ENCODE measurements at places on chromosomes 2 and 18.

GRCh38 chr2:133986081-133986837 is 267.6 kb upstream of the MGAT5 start:
- DNase-seq: no peak

- no peak for DNase-seq
These were observed 459.9 kb downstream of the PIK3C3 start for GRCh38 chr18:42414756-42415454.

GRCh38 chr18:59512025-59512755 is 153.1 kb upstream of the LMAN1 start:
- DNase-seq: peak; percentile 60

DNA sequence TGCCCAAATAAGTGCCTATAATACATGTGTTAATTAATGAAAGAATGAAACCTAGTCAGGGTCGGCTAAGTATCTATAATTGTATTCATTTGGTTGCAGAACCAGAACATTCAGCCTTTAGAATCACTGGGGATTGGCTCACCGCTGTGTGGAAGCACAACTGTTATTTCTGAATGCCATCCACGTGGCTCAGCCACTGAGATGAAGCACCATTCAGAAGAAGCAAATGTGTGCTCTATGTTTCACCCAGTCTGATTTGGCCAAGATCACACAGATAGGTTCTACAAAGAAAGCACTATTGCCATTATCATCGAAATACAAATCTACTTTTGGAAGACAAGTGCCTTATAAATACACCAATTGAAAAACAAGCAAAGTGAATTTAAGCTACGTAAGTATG is 30.6 kb upstream of the SPOPL start:
- DNase-seq: no peak

GRCh38 chr2:115484983-115485382 is 1042.5 kb downstream of the DPP10 start:
- DNase-seq: no peak

GRCh38 chr2:62461707-62462106 is 44.3 kb downstream of the TMEM17 start:
- DNase-seq: no peak

DNA sequence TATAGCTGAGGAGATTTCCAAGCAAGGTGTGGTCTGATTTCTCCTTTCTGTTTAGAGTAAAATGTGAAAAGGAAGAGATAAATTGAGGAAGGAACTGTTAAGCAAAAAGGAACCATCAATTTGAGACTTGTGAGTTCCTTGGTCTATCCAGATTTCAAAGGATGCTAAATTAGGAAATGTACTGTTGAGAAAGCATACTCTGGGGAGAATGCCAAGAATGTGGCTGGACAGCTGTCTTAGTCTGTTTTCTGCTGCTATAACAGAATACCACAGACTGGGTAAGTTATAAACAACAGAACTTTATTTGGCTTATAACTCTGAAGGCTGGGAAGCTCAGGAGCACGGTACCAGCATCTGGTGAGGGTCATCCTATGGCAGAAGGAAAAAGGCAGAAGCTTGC is 1097.2 kb downstream of the TDRD15 start:
- DNase-seq: no peak

GRCh38 chr18:26543373-26543772 is 5.0 kb downstream of the KCTD1 start:
- no peak for DNase-seq

- DNase-seq: no peak
These were observed 304.7 kb downstream of the TCF4 start for GRCh38 chr18:55283309-55283708.

DNA sequence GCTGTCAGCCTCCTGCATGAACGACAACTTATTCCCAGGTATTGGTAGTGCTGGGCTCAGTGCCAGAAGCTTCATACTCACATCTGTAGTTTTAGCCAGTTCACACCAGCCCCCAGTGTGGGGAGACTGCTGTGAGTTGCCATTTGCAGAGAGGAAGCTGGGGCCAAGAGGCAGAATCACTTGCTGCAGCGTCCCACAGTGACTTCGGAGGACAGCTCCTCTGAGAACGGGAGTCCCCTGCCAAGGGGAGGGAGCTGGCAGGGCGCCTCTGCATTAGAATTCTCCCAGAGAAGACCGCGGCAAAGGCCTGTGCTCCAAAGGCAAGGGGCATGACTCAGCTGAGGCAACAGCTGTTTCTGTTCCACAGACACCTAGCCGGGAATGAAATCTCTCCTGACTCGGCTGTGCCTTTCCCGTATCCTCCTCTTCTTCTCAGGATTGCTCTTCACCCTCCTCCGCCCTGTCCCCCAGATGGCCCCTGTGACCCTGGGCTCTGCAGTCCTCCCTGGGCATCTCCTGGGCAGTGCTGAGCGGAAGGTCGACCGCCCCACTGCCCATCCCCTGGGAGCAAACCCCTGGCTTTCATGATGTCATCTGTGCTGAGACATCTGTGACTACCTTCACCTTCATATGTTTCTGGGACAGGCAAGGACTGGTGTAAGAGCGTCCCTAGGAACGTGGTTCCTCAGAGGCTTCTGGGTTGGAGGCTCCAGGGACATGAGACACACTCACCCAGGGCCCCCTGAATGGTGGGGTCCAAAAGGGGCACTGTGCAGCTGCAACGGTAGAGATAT is 18.0 kb downstream of the MAL start:
- DNase-seq: peak; percentile 53

- no peak for DNase-seq
These were observed 116.7 kb upstream of the MGAT5 start for GRCh38 chr2:134137182-134137611.

- no peak for DNase-seq
These were observed 193.0 kb upstream of the THSD7B start for GRCh38 chr2:136572335-136572734.

DNA sequence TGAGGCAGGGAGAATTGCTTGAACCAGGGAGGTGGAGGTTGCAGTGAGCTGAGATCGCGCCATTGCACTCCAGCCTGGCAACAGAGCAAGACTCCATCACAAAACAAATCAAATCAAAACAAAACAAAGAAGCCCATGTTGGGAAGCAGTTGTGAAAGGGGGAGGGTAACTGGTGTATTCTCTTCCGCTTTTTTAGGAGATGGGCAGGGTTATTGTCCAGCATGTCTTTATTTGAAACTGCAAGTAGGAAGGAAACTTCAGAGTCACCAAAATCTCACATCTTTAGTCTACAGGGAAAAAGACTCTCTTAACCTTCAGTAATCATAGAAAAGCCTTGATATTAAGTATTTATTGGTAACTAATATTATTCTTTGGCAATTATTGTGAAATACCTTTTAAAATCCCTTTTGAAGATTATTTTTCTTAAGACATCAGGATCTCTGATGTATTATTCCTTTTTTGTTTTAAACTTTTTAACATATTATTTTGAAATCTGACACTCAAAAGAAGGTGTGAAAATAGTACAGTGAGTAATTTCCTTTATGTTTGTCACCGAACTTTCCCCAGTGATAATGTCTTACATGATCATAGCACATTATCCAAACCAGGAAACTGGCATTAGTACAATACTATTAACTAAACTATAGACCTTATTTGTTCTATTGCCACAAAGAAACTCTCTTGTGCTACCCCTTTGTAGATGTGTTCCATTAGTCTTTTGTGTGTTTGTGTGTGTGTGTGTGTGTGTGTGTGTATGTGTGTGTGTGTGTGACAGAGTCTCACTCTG is 84.3 kb upstream of the LTBP1 start:
- DNase-seq: no peak

DNA sequence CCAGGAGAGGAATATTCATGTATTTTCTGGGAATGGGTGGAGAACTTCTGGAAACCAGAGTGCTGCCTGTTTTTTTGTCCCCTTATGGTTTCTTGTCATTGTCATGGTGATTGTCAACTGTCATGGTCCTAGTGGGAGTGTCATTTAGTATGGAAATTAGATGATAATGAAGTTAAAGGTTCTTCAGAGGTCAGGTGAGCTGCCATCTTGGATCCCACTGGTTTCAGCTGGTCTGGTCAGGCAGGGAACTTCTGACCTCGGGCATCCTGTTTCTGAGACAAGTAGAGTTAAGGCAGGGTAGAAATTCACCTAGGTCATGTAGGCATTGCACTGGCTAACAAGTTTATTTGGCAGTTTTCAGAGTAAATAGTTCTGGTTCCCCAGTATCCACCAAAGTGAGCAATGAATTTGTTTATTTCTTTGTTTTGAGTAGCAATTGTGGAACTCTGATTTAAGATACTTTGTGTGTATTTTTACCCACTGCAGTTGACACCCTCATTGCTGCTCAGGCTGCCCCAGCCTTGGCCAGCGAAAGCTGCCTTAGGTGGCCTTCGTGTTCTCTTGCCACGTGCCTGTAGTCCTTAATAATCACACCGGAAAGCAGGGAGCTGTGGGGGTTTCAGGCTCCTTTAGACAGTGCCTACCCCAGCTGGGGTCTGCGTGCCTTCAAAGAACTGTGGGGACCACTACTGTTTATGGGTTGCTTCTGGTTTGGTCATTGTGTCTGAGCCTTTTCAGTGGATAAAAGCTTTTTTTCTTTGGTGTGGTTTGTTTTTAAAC is 48.7 kb downstream of the NCK2 start:
- DNase-seq: no peak

- no peak for DNase-seq
These were observed 9.5 kb upstream of the INSIG2 start for GRCh38 chr2:118078734-118079133.

DNA sequence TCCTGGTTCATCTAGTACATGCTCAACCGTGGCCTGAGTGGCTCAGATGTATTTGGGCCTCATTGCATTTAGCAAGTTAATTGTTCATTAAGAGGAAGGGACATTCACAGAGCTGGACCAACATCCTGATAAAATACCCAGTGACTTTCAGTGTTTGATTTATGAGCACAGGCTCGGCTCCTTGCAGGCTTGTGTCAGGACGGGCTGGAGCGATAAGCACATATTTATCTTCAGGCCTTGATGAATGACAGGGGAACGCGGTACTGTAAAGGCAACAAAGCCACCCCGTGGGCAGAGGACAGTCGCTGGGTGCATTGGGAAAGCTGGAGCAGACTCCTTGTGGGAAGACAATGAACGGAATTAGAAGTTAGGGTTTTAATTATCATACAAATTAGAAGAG is 548.6 kb upstream of the HS6ST1 start:
- DNase-seq: no peak

DNA sequence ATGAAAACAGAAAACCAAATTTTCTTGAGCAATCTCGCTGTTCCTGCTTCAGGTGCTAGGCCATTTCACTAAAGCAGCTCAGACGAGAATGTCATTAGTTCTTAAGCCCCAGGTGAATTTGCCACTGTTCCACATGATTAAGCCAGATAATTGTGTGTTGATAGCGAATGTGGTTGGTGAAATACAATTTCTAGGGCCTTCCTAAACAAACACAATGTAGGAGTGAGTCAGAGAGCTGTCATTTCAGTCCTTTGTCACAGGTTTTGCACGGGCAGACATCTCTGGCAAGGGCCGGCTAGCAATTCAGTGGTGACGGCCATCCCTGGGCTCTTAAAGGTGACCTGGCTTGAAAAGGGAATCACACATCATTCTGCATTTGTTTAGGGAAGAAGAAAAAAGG is 170.7 kb downstream of the TMEM182 start:
- peak; percentile 84 for DNase-seq

DNA sequence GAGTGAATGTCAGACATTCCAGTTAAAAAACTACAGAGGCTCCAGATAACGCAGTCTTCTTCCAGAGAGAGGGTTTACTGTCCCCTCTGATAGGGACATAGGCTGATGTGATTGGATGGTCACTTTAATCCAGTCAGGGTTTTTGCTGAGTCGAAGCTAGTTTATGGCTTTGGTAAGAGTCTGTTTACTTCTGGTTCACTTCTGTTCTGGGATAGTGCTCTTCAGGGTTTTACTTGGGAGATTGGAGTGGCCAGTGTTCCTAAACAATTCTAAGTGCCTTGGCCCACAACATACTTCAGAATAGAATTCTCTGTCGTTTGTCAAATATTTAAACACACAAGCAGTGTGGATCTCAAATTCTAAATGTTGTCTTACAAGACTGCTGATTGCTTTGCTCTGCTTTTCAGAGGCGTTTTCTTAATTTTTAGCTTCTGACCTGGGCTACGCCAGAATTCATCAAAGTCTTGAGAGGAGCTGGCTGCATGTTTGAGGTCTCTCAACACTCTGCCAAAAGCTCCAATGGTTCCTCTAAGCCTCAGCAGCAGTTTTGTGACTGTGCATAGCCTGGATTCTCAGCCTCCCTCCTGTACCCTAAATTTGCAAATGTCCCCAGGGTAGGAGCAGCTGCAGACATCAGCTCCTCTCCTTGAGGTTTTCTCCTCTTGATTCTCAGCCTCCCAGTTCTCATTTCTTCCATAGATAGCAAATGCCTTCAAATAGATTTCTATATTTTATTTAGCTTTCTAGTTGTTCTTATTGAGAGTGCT is 105.8 kb downstream of the BABAM2 start:
- no peak for DNase-seq

DNA sequence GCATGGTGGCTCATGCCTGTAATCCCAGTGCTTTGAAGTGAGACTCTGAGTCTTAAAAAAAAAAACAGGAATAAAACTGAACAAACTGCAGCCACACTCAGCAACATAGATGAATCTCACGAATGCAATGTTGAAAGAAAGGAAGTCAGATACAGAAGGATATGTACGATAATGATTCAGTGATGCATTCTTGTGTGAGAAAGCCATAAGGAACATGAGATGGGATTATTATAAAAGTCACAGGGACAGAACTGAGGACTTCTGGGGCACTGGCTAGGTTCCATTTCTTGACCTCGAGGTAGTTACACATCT is 56.9 kb upstream of the SMAD2 start:
- DNase-seq: no peak

DNA sequence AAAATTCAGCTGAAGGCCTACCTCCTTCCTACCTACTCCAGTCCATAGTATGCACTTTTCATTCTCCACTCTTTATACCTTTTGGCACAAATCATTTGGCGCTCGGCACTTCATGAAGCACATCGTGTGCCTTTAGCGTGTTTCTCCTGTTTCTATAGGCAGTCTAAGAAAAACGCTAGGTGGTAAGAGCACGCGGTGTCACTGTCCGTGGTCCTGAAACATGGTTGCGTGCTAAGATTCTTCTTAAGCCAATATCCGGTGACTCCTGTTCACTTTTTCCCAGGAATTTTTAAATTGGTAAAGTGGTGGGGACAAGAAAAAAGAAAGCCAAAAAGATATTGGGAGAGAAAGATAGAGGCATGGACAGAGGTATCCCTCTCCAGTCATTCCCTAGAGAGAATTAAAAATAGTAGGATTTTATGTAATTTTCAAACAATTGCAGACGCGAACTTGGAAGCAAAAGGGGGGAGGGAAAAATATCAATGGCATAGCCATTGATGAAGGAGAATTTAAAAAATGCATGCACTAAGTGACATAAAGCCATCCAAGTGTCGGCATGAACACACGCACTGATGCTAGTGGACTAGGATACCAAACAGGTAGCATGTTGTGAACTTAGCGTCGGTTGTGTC is 1.4 kb upstream of the CTNNA2 start:
- no peak for DNase-seq

DNA sequence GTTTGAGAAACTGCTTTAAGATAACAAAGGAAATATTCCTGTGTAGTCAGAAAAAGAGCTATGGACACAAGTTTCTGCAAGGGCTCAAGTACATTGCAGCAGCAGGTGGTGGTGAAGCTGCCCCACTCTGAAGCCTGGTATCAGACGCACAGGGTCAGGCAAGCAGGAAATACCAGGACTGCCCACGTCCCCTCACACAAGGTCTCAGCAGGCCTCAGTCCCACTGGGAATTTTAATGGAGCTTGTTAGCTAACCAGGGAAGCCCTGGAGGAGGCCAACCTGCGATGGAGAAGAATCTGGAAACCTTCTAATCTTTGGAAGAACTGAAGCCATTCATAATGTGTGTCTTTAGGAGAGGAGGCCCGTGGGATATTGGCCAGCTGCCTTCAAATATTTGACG is 168.3 kb downstream of the UXS1 start:
- no peak for DNase-seq

- DNase-seq: no peak
These were observed 177.1 kb downstream of the EIPR1 start for GRCh38 chr2:3200420-3200939.

All from NCI-H1105 (cell line).